ENCODE measurements at places on chromosomes 1 and 21.

DNA sequence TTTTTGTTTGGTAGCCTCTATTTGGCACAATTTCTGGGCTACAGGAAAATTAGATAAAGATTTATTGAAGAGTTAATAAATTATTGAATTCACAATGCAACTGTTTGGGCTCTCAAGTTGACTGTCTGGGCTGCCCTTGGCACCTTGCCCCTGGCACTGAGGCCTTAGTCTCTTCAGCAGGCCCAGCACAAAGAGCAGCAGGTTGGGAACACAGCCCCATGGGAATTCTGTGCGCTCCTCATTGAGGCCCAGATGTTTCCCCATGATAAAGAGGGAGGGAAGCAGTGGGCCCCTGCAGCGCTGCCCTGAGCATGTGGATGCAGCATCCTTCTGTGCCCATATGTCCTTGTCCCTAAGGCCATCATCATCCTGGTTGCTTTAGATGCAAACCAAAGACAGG, 2.9 kb downstream of the CRNN start:
- no peak for DNase-seq

DNA sequence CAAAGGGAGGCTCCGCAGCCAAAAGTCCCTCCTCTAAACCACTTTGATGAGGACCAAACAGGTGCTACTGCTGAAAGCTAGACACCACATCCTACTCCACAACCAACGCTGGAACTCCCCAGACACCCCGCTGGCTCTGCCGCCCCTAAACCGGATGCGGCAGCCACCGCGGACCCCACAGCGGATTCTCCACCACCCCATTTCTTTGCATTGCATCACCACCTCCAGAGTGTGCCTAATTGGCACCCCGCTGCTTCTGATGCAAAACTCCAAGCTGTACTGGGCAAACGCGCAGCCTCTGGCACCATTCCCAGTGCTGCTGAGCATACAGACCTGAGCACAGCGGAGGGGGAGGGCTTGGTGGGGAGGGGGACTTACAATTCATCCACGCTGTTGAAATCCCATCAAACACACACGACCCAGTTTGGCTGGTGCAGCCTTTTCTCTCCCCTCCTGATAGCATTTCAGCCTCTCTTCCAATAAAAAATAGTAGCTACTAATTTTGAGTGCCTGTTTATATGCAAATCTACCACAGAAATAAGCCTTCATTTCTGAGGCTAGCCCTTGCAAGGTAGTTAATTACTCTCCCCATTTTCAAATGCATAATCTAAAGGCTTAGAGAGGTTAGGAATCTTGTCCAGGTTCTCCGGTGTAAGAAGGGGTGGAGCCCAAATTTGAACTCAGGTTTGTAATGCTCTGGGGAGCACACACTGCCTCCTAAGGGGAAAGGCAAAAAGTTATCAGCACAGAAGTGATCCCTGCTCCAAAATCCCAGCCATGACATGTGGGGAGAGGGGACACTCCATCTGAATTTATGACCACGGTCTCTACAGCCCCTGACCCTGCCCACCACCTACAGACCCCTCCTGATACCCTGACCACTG, 12.2 kb upstream of the RGS16 start:
- DNase-seq = peak; percentile 86

GRCh38 chr1:226397011-226397926, 10.6 kb downstream of the PARP1 start:
- no peak for DNase-seq

- DNase-seq = no peak
These were observed 24.5 kb upstream of the GJA5 start for GRCh38 chr1:147784941-147785340.

- DNase-seq = no peak
These were observed 15.0 kb upstream of the F5 start for GRCh38 chr1:169601096-169601881.

DNA sequence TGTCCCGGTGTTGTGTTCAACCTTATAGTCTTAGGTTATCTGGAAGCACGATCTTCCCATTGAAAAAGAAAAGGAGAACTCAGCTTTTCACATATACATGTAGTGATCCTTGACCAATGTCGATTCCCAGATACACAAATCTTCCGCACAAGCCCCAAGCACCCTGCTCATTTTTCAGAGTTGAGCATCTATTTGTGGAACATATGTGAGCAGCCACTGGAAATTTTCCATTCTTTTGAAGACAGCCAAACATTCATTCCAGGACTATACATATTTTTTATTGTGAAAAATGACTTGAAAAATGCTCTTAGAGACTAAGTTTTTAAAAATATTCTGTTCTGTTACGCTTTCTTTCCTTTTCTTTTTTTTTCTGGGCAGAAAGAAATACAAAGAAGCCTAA, 371.9 kb downstream of the RGS7 start:
- no peak for DNase-seq

Data from right forelimb (tissue), 1 donor.